Stimulated activated CD8-positive, alpha-beta memory T cell treated with anti-CD3 and anti-CD28 coated beads, Interleukin-7, amount 100 ng/mL, for 1 hour (primary cell): ENCODE measurements at places on chromosomes 4 and X.

DNA sequence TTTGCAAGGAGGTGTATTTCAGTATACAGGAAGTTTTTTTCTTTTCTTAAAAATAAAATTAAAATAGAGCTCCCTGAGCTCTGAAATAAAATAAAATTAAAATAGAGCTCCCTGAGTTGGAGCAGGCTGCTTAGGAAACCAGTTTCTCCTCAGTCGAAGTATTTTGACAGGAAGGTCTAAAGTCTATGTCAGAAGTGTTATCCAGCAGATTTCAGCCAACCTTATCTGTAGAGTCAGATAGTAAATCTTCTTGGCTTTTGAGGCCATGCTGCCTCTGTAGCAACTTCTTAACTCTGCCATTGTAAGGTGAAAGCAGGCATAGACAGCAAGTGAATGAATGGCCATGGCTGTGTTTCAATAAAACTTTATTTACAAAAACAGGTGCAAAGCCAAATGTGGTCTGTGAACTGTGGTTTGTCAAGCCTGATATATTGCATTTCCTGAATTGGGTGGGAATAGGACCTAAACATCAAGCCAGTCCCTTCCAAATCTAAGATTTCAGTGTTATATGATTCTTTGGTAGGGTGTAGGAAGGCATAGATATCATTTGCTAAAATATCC lies 9.5 kb upstream of the KLKB1 start:
- DNase-seq = no peak

DNA sequence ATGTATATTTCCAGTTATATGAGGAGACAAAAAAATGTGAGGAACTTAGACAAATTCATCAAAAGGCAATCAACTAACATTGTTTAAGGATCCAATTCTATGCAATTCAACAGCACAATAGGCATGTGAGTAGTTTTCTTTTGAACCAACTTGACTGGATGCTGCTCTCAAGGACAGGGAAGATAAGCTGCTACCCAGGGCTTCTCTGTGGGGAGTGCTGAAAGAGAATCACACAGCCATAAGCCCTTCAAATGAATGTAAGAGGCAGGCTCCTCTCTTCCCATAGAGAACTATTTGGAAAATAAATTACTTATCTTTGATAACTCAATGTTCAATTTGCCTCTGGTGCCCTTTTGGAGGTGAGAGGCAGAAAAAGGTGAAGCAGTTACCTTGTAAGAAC lies 1413.6 kb downstream of the PCDH7 start:
- DNase-seq = no peak

GRCh38 chr4:10075158-10075863 lies 41.3 kb downstream of the WDR1 start:
- no peak for DNase-seq

DNA sequence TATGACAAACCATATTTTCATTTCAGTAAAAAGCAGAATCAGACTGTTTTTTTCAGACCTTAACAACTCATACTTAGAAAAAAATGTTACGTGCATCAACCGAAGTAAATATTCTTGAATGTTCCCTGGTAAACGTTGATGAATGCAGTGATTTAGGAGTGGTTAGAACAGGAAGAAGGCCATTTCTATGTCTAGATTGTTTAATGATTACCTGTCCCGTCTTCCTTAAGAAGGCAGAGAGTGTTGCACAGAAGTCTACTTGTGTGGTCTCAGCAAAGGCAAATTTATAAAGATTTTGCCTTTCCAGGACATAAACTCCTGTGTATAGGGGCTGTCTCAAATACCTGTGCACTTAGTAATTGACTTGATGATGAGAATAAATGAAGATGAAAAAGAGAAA lies 134.5 kb downstream of the MGST2 start:
- DNase-seq = no peak

GRCh38 chrX:153731845-153732215 lies 7.2 kb downstream of the ABCD1 start:
- DNase-seq = no peak

DNA sequence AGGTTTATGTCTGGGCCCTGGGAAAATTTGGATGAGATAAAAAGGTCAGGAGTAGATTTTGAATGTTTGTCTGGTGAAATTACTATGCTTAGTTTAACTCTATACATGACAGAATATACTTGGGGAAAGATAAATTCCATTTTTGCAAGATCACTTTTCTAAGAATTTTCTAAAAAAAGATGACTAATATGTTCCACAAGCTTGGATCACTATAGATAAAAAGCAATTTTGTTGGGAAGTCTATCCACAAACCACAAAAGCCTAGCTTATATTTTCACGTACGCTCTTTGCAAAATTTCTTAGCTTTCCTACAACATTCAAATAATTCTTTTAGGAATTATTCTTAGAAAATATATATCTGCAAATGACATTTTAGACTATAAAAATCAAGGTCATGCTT lies 20.6 kb upstream of the COQ2 start:
- no peak for DNase-seq

DNA sequence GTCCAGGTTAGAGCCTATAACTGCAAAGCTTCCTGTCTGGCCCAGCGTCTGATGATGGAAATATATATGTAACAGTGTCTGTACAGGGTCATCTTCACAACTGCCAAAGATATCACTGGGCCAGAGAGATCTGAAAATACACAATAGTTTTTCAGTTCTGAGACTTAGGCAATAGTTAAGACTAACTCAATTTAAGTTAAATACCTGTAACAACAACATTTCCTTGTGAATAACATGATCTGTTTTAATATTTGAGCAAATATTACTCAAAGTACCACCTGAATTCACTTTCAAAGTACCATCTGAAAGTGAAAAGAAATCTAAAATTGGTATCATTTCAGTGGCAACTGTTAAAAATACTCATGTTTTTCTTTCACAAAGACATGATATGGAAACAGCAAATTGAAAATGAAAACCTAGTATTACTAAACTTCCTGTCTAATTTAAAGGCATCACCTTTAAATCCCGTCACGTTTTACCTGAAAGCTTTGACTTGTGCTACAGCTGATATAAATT lies 9.6 kb downstream of the ZAR1 start:
- DNase-seq = no peak
